Stimulated activated CD8-positive, alpha-beta memory T cell treated with anti-CD3 and anti-CD28 coated beads, Interleukin-4, amount 100 ng/mL, for 24 hours (primary cell): ENCODE measurements at places on chromosomes 7 and 10.

DNA sequence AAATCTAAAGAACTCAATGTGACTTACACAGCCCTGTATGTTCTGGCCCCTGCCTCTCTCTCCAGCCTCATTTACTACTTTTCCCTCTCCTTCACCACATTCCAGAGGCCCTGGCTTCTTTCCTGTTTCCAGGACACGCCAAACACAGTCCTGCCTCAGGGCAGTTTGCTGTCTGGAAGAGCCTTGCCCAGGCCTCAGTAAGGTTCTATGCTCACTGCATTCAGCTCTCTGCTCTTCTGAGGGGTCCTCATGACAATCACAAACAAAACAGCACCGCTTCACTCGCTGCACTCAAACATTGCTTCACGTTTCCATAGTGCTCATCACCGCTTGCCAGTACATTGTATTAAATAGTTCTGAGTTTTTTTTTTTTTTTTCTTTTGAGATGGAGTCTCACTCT is 35.1 kb upstream of the GARS1 start:
- DNase-seq, result no peak

- DNase-seq, result no peak
Measured at GRCh38 chr7:37385787-37386186, 62.9 kb downstream of the ELMO1 start.

- no peak for DNase-seq
Measured at GRCh38 chr10:131695496-131696165, 205.2 kb upstream of the PPP2R2D start.

DNA sequence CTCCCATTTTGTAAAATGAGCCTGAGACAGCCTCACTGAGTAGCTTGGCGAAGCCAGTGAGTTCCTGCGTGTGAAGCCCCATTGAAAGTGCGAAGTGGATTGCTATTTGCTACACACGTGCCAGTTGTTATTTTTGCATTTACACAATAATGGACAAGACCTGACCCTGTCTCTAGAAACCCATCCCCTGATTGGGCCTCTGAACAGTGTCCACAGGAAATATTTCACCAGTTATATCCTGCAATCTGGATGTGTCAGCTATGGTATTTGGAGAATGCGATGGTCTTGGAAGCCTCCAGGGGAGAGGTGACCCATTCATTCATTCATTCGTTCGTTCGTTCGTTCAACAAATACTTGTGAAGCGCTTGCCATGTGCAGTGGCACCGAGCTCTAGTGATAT is 37.1 kb downstream of the COL13A1 start:
- DNase-seq, result no peak

DNA sequence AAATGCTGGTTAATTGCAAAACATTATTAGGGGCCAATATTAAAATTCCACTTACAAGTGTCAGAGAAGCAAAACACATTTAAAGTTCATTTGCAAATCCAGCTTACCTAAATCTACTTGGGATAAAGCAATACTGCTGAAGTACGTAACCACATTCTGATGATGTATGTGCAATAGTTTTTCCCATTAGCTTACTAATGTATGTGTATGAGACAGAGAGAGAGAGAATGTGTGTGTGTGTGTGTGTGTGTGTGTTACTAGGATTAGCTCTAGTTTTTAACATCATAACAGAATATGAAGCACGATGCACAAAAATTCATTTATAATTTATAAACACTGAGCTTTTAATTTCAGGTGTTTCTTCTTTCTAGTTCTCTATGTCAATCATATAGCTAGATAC is 1074.2 kb upstream of the C7orf33 start:
- no peak for DNase-seq

- no peak for DNase-seq
Measured at GRCh38 chr7:45363669-45364068, 206.1 kb downstream of the RAMP3 start.

DNA sequence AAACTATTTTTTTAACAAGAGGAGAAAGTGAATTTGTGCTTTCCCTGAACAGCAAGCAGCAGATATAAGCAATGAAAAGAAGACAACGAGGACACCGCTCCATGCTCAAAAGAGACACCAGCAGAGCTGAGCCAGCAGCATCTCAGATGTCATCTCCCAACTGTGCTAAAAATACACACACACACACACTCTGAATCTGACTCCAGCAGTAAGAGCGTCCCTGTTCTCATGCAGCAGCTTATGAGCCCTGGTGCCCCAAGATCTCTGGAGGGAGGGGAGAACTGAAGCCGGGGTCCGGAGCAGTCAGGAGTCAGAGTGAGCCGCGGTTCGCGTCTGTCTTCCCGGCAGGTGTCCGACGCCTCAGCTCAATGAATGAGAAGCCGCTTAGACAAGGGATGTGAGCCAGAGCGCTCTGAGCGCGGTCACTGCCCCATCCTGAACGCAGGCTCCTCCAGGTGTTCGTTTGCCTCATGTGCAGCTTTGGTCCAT is 49.2 kb downstream of the SVIL start:
- no peak for DNase-seq

- no peak for DNase-seq
Measured at GRCh38 chr10:62108759-62109586, 159.7 kb downstream of the RTKN2 start.

GRCh38 chr7:18515067-18515466 is 19.5 kb downstream of the HDAC9 start:
- DNase-seq, result no peak

- DNase-seq, result no peak
Measured at GRCh38 chr7:41492603-41493002, 210.3 kb downstream of the INHBA start.

DNA sequence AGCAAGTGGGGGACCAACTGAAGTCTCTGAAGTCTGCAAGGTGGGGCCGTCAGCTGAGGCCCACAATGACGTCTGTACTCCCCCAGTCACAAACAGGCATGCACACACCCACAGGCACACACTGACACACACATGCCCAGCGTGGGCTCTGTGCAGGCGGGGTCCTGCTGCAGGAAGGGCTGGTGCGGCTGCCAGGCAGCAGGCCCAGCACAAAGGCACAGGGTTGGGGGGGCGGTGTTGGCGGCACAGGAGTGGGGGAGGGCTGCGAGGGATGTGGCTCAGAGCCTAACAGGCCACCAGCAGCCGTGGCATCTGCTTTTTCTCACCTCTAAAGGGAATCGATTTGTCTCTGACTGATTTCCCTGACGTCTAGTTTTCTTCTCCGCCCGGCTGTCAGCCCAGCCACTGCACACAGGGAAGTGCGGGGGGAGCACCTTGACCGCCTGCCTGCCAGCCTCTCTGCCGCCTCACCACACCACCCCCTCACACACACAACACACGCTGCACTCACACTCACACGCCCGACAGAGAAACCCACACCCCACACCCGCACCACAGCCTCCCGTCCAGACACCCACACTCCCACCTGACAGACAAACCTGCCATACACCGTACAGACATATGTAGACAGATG is 43.5 kb upstream of the ZMIZ1 start:
- peak; percentile 39 for DNase-seq

- DNase-seq, result no peak
Measured at GRCh38 chr10:99461230-99461629, 30.8 kb upstream of the GOT1 start.

DNA sequence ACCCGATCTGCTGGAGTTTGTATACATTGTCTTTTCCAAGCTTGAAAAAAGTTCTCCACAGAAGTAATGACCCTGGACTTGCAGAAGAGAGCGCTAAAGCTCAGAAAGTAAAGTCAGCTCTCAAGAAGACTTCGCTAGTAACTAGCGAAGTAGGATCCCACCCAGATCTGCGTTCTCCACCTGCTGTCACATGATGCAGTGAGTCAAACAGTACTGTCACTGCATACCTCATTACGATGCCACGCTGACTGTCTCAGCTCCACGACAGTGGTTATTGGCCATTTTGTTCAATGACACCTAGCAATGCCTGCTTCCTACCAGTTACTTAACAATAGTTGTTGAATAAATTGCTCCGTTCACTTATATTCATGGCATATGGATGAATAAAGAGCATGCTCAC is 29.7 kb upstream of the SEC61G start:
- no peak for DNase-seq
